ENCODE measurements at places on chromosomes 5 and 9.
A peak's percentile ranks its signal among the peaks of the same experiment; 100 is the strongest.

GRCh38 chr5:35457912-35458823 lies 159.5 kb upstream of the SPEF2 start:
- DNase-seq: no peak

GRCh38 chr5:140321796-140322195 lies 18.9 kb upstream of the PFDN1 start:
- DNase-seq: no peak

- no peak for DNase-seq
Measured at GRCh38 chr5:2039180-2039531, 156.4 kb upstream of the IRX4 start.

- no peak for DNase-seq
Measured at GRCh38 chr9:120481248-120481647, 98.7 kb downstream of the CDK5RAP2 start.

DNA sequence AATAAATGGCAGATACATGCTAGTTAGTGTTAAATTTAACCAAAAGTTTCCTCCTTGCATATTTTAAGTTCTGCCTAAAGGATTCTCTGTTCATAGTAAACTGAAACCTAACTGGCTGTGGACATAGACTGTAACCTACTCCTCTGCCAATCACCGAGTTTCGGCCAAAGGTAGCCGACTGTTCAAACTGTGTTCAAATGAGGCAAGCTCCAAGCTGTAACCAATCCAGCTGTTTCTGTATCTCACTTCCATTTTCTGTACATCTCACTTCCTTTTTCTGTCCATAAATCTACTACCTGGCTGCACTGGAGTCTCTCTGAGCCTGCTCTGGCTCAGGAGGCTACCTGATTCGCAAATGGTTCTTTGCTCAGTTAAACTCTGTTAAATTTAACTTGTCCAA lies 44.1 kb downstream of the KCNV2 start:
- no peak for DNase-seq

GRCh38 chr5:117411701-117412100 lies 837.1 kb upstream of the SEMA6A start:
- no peak for DNase-seq

DNA sequence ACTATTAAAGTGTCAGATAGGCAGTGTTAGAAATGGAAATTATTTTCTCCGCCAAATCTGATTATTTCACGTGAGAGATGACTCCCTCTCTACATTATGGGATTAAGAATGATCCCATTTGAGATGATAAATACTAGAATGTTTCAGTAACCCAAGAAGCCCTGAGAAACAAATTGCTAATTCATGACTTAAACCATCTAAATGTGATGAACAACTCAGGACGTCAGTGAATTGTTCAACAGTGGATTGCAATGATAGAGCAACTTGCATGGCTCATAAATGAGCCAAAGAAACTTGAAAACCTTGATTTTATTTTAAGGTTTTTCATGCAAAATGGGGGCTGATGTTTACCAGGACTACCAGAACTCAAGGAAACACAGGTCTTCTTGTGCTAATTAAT lies 350.5 kb upstream of the WWC1 start:
- no peak for DNase-seq

GRCh38 chr5:2169850-2170760 lies 287.4 kb upstream of the IRX4 start:
- DNase-seq: no peak

- no peak for DNase-seq
Measured at GRCh38 chr9:16449076-16449730, 421.3 kb downstream of the BNC2 start.

- no peak for DNase-seq
Measured at GRCh38 chr5:176854164-176854563, 43.8 kb downstream of the UNC5A start.

DNA sequence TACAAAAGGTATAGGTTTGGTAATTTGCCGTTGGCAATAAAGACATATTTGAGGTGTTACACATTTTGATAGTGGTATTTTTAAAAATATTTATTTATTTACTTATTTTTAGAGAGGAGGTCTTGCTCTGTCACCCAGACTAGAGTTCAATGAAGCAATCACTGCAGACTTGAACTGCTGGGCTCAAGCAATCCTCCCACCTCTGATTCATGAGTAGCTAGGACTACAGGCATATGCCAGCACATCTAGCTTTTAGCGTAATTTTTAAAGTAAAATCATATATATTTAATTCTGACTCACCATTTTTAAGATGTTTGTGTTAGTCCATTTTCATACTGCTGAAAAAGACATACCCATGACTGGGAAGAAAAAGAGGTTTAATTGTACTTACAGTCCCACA lies 1974.3 kb downstream of the EFNA5 start:
- DNase-seq: no peak

GRCh38 chr5:167684251-167684650 lies 607.2 kb upstream of the WWC1 start:
- no peak for DNase-seq

DNA sequence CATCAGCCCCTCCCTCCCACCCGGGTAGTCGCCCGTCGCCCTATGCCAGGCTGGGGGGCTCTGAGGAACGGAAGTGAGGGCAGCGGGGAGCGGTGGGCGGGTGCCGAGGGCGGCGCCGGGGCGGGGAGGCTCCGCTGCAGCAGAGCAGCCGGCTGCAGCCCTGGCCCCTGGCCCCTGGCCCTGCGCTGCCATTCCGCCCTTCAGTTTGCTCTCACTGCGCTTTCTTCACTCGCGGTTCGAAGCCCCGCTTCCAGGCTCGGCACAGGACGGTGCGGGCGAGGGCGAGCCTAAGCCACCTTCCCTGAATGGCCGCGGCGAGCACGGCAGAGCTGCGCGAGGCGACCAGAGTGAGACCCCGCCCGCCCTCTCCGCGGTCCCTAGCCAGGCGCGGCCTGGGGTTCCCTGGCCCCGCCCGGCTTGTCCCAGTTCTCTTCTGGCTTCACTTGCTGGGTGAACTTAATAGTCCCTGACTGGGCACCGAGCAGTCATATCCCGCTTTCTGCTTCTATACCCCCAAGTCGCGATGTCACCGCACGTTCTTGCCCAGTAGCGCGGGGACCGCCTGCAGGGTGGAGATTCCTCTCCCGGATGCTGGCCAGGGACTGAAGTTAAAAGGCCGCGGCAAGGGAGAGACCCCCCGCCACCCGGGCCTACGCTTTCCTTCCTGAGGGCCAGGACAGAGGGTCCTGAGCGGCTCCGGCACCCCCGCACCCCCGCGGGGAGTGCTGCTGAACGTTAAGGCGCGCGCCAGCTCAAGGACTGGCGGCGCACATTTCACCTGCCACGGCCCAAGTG lies 623 bp upstream of the TRIM36 start:
- no peak for DNase-seq

GRCh38 chr9:124576751-124577150 lies 69.6 kb upstream of the NR5A1 start:
- DNase-seq: no peak

DNA sequence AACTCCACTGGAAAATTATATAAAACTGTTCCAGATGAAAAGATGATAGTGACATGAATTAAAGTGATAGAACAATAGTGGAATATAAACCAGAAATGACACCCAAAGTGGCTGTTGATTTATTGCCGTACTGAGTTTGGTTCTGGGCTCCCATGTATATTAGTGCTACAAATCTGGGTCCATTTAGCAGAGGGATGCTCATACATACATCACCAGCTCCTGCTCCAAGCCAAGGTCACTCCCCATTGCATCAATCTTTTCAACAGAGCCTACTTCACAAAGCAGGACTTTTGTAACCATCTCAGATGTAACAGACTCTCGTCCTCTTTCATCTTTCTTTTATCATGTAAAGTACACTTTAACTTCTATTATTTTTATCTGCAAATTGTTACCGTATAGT lies 208.6 kb downstream of the GAPVD1 start:
- no peak for DNase-seq

GRCh38 chr5:142445266-142445665 lies 120.4 kb upstream of the SPRY4 start:
- DNase-seq: no peak

DNA sequence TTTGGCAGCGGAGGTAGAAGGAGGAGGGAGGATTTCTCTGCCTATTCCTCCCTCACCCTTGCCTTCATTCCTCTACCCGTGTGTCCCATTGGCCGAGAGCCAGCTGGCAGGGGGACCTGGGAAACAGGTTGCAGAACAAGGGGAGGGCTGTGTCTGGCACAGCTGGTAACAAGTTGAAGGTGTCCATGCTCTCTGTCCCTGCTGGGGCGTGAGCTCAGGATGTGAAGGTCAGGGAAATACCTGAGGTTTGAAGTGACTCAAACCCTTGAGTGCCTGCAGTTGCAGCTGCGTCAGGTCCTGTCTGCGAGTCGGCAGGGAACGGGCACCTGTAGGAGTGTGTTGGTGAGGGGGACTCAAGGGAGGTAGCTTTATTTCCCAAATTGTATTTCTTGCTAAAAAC lies 16.2 kb downstream of the MIGA2 start:
- DNase-seq: no peak

DNA sequence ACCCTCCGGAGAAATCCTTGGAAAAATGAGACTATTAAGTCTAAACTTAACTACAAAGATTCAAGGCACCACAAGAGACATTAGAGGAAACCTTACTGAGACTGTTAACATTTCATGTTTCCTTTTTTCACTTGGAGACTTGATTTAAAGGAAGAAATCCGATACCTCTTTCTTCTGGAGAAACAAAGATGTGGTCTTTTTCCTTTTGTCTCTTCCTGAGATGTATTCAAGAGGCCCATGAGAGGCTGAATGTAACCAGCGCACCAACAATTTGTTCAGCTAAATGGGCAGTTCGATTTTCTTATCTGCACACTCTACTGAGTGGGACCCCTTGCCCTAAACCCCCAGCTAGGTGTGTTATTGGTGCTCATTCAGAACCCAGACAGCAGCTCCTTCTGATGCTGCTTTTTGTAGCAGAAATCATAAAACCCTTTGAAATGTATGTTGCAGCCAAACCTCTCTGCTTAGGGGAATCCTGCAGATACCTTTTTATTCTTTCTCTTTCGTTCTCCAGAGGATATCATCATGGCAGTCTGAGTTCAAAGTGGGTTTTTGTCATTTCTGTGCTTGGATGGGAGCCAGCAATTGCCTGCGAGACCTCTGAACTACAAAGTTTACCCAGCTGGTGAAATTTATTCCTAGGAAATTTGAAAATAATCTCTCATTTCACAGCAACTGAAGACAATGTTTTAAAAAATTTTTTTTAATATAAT lies 41.9 kb upstream of the ACTBL2 start:
- no peak for DNase-seq

GRCh38 chr9:99430301-99430700 lies 208.2 kb downstream of the SEC61B start:
- DNase-seq: no peak

DNA sequence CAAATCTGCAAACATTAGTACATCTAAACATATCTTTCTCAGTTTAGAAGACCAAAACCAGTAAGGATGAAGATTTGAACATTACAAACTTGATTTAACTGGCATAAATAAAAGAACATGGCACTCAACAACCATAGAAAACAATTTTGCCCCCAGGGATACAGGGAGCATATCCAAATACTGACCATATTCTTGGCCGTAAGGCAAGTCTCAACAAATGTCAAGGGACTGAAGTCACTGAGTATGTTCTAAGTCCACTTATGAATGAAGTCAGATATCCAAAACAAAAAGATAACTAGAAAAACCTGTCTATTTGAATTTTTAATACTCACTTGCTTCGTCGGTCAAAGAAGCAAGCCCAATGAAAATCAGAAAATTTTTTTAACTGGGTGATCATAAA lies 14.1 kb downstream of the FEM1C start:
- DNase-seq: no peak

DNA sequence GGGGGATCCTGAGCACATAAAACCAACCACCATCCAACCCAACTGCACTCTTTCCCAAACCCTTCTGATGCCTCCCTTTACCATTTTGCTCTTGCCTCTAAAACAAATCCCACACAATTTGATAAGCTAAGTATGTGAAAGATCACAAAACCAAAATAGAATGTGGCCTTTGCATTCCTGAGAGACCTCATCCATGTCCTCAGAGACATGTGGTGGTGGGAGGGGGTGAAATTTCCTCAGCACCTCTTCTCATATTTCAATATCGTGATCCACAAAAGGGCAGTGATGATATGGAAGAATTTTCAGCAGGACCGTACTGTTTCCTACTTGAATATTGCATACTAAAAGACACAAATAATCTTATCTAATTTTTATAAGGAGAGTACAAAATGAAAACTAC lies 423.3 kb downstream of the TLE1 start:
- DNase-seq: no peak

- peak; percentile 37 for DNase-seq
Measured at GRCh38 chr9:136787690-136788400, 3.3 kb upstream of the TMEM141 start.

GRCh38 chr9:92774274-92774673 lies 9.6 kb upstream of the BICD2 start:
- DNase-seq: no peak

GRCh38 chr9:4117835-4118610 lies 181.8 kb downstream of the GLIS3 start:
- no peak for DNase-seq

- no peak for DNase-seq
Measured at GRCh38 chr5:7186818-7187217, 209.1 kb upstream of the ADCY2 start.

- no peak for DNase-seq
Measured at GRCh38 chr9:132990781-132991180, 12.3 kb downstream of the GFI1B start.

- no peak for DNase-seq
Measured at GRCh38 chr5:9667906-9668305, 37.8 kb upstream of the TAS2R1 start.

DNA sequence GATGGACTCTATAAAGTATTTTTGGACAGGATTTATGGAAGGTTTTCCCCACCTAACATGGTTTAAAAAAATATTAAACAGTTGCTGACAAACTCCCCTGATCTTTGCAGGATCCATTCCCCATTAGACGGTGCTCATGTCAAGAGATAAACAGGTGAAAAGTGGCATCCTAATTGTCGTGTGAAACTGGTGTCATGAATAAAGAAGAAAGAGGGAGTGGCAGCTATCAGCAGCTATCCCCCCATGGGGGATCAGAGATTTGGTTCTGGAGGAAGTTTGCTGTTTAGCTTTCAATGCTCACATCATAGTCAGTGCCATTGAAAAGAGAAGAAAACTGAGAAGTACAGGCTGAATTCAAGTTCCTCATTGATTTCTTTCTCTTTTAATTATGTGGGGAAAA lies 329.3 kb upstream of the BRINP1 start:
- DNase-seq: no peak

DNA sequence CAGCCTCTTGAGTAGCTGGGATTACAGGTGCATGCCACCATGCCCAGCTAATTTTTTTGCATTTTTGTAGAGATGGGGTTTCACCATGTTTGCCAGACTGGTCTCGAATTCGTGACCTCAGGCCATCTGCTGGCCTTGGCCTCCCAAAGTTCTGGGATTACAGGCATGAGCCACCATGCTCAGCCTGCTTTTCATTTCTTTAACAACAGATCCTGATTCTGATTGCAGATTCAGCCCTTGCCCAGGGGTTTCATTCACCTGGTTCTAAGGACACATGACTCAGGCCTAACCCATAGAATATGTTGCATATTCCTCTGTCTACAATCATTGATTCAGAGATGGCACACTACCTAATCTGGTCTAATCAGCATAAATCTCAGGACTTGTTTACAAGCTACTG lies 56.1 kb upstream of the CCDC112 start:
- DNase-seq: no peak
